ENCODE measurements at places on chromosomes 1 and 21. TPM values are rescaled to one million over a fixed set of nuclear protein-coding genes. Genes with fewer than 3 reads are reported as not detected.

Gene C2CD4D
- polyA plus RNA-seq, result 0.44 TPM

Gene SNX7
- polyA plus RNA-seq, result 11.1 TPM

Gene AMY1A
- polyA plus RNA-seq, result not detected

Gene SFN
- 146 TPM for polyA plus RNA-seq

Gene GPR3
- polyA plus RNA-seq, result not detected

Gene TPTE
- not detected for polyA plus RNA-seq

Gene CD101
- 1.4 TPM for polyA plus RNA-seq

Gene CR1L
- not detected for polyA plus RNA-seq

Gene TDRKH
- polyA plus RNA-seq, result 2.6 TPM

Gene LRRC8C
- 1.00 TPM for polyA plus RNA-seq

Gene AADACL4
- not detected for polyA plus RNA-seq

Gene FAM177B
- polyA plus RNA-seq, result 5.9 TPM

Gene OR2G6
- not detected for polyA plus RNA-seq

Gene SPRR2F
- 0.62 TPM for polyA plus RNA-seq

Gene SSX2IP
- 3.4 TPM for polyA plus RNA-seq

Gene DRAXIN
- polyA plus RNA-seq, result 0.06 TPM

Gene TNFRSF1B
- polyA plus RNA-seq, result 5.4 TPM

Gene GUCA2B
- polyA plus RNA-seq, result 4.9 TPM

Gene LCE1E
- polyA plus RNA-seq, result not detected

Gene AKR7A3
- 510 TPM for polyA plus RNA-seq

Gene ITLN2
- polyA plus RNA-seq, result not detected

Gene TSPEAR
- polyA plus RNA-seq, result not detected

Gene CLDN14
- 0.48 TPM for polyA plus RNA-seq

Gene NMNAT2
- not detected for polyA plus RNA-seq

Gene AADACL3
- not detected for polyA plus RNA-seq

Gene S100A9
- 9,878 TPM for polyA plus RNA-seq

Gene OR2AK2
- not detected for polyA plus RNA-seq

Gene HAO2
- not detected for polyA plus RNA-seq

Gene NPHS2
- polyA plus RNA-seq, result not detected

Gene NIT1
- 20.0 TPM for polyA plus RNA-seq

Gene PBX1
- 11.0 TPM for polyA plus RNA-seq

Gene TRAF3IP3
- 2.2 TPM for polyA plus RNA-seq

Gene TCP10L
- polyA plus RNA-seq, result not detected

Gene MCOLN3
- 1.00 TPM for polyA plus RNA-seq

Gene BARHL2
- not detected for polyA plus RNA-seq

Gene ZCCHC17
- polyA plus RNA-seq, result 23.2 TPM

Gene HLX
- polyA plus RNA-seq, result 4.7 TPM

Gene LCE1D
- polyA plus RNA-seq, result not detected

Gene SLC5A9
- 0.92 TPM for polyA plus RNA-seq

Gene STIL
- 1.00 TPM for polyA plus RNA-seq

Gene CD52
- 27.3 TPM for polyA plus RNA-seq

Gene GNG12
- polyA plus RNA-seq, result 56.8 TPM

Gene HENMT1
- polyA plus RNA-seq, result 3.1 TPM

Gene IGSF3
- polyA plus RNA-seq, result 2.7 TPM

Gene TSPAN1
- 38.5 TPM for polyA plus RNA-seq

Gene AVPR1B
- polyA plus RNA-seq, result 0.31 TPM

Gene C1orf141
- not detected for polyA plus RNA-seq

Gene CAPN8
- 127 TPM for polyA plus RNA-seq

Gene CYP4A11
- not detected for polyA plus RNA-seq

Gene SIM2
- 14.0 TPM for polyA plus RNA-seq

Measured in stomach (tissue), 19 donors.